ENCODE measurements at places on chromosomes 4 and X.

- no peak for DNase-seq
These were observed 44.3 kb downstream of the CCNG2 start for GRCh38 chr4:77201343-77201742.

GRCh38 chrX:111520506-111520905, 9.1 kb downstream of the SERTM2 start:
- no peak for DNase-seq

GRCh38 chr4:83231620-83232076, 53.0 kb downstream of the COQ2 start:
- peak; percentile 88 for DNase-seq

- peak; percentile 21 for DNase-seq
These were observed 34.4 kb upstream of the ANXA3 start for GRCh38 chr4:78517050-78517652.

DNA sequence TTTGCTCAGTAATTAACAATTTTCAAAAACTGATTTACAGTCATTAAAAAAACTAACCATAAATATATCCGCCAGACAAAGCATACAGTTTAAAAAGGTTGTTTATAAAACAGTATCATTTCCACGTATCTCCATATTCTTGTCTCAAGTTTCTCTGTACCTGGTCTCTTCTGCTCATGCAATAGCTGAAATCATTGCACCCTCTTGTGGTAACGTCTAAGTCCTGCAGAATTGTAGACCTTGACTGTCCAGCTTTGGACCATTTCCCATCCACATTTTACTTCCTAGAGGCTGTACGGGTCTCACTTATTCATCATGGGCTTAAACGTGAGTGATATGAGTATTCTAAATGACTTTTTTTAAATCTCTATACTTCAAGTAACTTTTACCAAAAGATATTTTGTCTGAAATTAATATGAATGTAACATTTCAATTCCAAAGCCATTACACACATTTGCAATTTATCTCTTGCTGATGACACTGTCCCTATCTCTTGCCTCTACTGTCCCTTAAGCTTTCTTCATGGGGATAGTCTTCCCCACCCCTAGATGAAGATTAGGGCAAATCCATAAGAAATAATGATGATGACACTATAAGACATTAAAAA, 118.5 kb downstream of the BTC start:
- DNase-seq = peak; percentile 69

All from RPMI7951 (cell line).